ENCODE measurements at places on chromosomes 11 and 22.

GRCh38 chr11:81907996-81908395 lies 825.7 kb downstream of the FAM181B start:
- no peak for DNase-seq

DNA sequence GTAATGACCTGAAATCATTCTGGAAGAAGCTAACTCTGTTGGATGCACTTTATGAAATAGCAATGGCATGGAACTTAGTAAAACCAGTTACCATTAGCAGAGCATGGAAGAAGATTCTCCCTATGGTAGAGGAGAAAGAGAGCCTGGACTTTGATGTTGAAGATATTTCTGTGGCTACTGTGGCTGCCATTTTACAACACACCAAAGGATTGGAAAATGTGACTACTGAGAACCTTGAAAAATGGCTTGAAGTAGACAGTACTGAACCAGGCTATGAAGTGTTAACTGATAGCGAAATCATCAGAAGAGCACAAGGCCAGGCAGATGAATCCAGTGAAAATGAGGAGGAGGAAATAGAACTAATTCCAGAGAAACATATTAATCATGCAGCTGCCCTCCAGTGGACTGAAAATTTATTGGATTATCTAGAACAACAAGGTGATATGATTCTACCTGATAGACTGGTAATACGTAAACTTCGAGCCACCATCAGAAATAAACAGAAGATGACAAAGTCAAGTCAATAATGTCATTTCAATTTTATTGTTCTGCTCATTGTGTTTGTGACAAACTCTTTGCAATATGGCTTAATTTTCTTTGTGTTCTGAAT lies 2.0 kb downstream of the JRKL start:
- no peak for DNase-seq

DNA sequence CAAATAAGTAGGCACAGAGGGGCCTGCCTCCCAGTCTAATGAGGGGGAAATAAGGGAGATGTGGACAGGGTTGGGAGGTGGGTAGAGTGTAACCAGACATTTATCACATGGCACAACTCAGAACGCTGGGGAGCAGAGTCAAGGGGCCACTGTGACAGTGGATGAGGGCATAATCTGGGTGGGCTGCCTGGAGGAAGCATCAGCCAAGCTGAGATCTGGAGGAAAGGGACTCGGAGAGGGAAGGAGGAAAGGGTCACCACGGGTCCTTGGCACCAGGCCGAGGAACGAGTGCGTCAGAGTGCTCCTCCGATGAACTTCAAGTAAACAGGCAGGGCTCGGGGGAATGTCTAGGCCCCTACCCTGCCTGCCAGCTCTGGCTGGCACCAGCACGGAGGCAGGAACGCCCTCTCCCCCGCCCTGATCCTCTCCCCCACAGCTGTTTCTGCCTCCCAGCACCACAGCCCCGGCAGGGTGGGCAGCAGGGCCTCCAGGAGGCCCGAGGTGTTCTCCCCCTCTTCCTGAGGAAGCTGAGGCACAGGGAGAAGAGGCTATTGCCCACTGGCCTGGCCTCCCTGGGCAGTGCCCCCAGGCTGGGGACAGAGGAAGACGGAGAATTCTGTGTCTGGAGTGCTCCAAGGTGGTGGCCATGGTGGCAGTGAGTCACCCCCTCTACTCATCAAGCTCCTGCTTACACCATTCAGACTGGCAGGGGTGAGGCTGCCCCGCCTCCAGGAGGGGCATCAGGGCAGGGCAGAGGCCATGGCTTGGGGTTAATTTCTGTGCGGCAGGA lies 4.2 kb downstream of the ALDH3B1 start:
- no peak for DNase-seq

- no peak for DNase-seq
These were observed 42.8 kb downstream of the EXT2 start for GRCh38 chr11:44138286-44138685.

DNA sequence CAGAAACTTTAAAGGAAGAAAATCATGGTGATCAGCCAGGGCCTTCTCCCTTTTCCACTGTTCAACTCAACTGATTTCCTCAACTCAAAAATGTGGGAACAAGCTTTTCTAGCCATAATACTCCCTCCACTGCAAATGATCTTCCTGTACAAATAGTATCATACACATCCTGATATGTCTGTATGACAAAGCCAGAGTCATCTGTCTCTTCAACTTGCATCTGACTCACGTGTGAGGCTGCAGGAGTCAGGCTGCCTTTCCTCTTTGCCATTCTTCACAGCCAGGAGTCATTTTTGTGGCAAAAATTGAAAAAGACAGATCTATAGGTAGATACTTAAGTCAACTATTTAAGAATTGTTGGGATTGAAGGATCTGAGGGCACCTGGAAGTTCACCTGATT lies 13.3 kb downstream of the PATZ1 start:
- no peak for DNase-seq

DNA sequence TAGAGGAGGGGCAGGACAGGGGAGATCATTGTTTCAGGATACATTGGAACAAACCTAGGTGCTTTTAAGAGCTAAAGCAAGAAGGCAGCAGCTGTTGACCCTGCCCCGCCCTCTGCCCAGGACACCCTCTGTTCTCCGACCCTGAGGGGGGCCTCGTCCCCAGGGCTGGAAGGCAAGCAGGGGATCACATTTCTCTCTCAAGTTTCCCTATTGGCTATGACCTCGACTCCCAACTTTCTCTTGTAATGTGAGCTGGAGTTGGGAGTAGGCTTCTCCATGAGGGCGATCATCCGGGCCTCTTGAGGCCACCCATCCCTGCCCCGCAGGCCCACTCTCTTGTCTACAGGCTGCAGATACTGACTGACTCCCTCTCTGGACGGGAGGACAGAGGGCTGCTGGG lies 37.7 kb downstream of the DSCAML1 start:
- DNase-seq, result no peak

DNA sequence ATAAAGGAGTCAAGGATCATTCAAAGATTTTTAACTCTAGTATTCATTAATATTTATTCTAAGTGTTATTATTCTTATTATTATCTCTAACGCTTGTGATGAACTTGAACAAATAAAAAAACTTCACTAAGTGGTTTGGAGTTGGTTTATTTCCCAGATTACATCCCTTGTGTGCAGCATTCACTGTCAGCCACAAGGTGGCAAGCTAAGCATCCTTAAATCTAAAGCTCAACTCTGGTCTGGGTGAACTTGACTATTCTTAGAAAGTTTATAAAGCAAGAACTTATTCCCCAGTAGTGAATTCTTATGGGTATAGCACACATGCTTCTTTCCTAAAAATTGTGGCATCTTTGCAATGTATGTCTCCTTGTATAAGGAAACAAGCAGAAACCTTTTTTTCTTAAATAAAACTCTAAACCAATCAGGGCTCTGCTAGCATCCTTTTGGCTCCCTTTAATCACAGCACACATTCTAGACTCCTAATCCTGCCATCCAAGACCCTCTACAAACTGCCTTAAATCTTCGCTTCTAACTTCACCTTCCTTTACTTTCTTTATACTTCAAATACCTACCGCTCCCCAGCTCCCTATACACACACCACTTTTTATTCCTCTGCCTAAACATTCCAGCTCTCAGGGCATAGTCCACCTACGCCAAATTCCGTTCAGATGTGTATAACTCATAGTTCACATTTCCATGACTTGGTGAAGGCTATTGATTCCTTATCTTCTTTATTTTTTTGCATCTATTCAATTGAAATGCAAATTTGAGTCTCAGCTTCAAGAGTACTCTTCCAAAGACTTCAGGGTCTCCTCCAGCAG lies 1068.8 kb downstream of the DLG2 start:
- peak; percentile 27 for DNase-seq

- DNase-seq, result no peak
These were observed 19.8 kb upstream of the PANX3 start for GRCh38 chr11:124591430-124591829.

- no peak for DNase-seq
These were observed 14.9 kb downstream of the CWF19L2 start for GRCh38 chr11:107442715-107443215.

DNA sequence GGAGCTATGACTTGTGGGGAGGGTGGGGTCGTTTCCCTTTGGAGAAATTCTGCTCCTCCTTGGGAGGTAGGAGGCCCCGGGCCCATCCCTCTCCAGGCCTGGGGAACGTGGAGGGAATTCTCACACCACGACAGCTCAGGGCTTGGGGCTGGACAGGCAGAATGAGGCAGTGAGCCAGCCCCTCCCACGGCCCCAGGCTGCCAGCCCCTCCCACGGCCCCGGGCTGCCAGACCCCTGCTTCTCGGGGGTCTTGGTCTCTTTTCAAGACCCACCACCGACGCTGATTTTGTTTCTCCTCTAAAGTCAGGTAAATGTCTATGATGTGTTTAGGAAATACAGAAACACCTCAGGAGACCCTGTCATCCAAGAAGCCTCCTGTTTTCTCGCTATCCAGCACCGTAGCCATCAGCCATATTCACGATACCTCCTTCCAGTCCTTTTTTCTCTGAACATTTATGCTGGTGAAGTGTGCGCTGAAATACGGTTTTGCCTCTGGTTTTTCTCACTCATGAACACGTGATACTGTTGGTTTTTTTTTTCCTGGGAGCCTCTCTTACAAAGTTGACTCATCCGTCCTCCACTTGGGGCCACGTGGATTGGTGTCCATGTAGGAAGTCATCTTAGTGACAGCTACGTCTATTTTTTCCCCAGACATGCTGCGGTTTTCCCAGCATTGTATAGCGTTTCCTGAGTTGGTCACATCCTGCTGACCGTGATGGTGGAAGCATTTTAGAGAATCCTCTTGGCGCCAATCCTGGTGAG lies 1219.6 kb downstream of the BRD1 start:
- no peak for DNase-seq

- no peak for DNase-seq
These were observed 49.9 kb upstream of the SEPTIN5 start for GRCh38 chr22:19664406-19664805.

- peak; percentile 80 for DNase-seq
These were observed 519 bp upstream of the ART5 start for GRCh38 chr11:3642071-3642951.

DNA sequence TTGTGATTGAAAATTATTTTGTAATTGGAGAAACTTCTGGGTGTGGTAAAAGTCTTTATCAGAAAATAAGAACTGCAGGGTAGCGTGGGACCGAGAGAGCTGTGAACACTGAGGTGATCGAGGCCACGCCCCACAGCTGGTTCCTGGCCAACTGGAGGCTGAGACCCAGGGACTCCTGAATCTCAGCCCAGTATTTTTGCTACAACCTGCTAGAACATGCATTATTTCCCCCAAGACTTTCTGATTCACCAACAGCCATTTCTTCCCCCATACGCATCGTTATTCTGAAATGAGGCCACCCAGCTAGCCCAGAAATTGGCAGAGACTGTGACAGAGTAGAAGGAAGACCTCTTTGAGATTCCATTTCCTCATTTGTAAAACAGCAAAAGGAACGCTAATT lies 3.4 kb upstream of the FGF19 start:
- DNase-seq, result no peak

- DNase-seq, result no peak
These were observed 6.4 kb upstream of the BMAL1 start for GRCh38 chr11:13271060-13271693.

DNA sequence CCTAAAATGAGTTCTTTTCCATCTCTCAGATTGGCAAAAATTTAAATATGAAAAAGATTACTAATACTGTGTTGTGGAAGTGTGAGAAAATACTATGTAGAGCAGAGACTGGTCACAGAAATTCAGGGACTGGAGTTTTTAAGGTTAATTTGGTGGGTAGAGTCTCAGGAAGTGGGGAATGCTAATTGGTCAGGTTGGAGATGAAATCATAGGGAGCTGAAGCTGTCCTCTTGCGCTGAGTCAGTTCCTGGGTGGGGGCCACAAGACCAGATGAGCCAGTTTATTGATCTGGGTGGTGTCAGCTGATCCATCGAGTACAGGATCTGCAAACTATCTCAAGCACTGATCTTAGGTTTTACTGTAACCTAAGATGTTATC lies 29.4 kb upstream of the TMEM86A start:
- DNase-seq, result no peak

DNA sequence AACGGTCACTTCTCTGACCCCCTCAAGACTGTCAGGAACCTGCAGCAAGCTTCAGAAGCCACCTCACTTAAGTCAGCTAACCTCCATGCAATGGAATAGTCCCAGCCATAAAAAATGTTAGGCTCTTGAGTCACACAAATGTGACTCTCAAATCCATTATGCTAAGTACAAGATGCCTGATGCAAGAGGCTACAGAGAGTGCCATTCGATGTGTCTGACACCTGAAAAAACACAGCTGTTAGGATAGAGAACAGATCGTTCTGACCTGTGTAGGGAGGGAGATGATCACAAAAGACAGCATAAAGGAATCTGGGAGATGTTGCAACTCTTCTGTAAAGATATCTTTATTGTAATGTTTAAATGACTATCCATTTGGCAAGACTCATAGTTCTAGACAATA lies 712.4 kb downstream of the TBC1D22A start:
- no peak for DNase-seq

- no peak for DNase-seq
These were observed 1197.5 kb upstream of the TENM4 start for GRCh38 chr11:80638296-80638695.

- DNase-seq, result peak; percentile 56
These were observed 25.5 kb downstream of the BID start for GRCh38 chr22:17748555-17749353.

Data from glutamatergic neuron (in vitro differentiated cells).